ENCODE measurements at places on chromosomes 7 and 10. TPM values are rescaled to one million over a fixed set of nuclear protein-coding genes. Genes with fewer than 3 reads are reported as not detected.
A peak's percentile ranks its signal among the peaks of the same experiment; 100 is the strongest.

ATP6V0A4 gene
- total RNA-seq = not detected

GRCh38 chr7:116836911-116837310, 25.5 kb upstream of the CAPZA2 start:
- DNase-seq = peak; percentile 38

DNA sequence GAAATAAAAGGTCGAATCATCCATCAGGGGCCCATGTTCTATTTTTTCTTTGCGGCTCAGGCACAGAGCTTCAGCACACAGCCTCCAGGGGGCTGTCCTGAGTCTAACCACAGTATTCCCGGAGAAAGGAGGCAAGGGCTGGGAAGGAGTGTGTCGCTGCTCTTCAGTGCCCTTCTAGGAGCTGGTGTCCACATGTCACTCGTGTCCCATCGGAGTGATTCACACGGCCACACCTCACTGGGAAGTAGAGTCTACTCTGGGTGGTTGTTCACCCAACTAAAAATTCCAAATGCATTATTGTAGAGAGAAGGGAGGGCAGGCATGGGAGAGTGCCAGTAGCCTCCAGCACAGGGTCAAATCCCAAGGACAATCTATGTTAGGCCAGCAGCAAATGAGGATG, 114.8 kb upstream of the LANCL2 start:
- peak; percentile 37 for DNase-seq

SPDYE6 gene
- total RNA-seq = not detected

DNA sequence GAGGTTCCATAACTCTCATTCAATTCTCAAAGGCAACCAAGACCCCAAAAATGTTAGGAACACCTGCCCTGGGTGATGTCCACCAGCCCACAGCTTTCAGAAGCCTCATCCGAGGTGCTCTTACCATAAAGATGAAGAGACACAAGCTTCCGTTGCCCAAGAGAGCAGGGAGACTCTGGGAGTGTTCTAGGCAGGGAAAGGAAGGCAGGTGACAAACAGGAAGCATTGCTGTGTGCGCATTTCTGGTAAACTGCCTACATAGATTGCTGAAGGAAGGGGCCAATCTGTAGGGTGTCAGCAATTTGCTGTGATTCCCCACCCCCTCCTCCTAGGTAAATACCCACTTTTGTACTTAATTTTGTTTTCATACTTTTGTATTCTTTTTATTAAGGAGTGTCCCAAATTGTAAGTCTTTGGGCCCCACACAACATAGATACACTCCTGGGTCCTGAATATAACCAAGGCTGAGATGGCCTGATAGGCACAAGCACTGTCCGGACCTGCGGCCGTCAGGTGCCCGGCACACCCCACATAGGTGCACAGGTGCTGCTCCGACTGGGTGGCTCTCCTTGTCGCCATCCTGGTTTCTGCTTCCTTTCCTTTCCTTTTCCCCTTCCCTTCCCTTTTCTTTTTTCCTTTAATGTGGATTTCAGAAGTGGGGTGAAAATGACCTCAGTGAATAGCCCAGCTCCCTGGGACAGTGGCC, 51.4 kb upstream of the SMNDC1 start:
- DNase-seq = no peak

DNAJC12 gene
- total RNA-seq = 5.5 TPM
